H9 (cell line): ENCODE measurements at places on chromosomes 12 and 14.
A peak's percentile ranks its signal among the peaks of the same experiment; 100 is the strongest.

GRCh38 chr14:105067140-105067968 lies 2.1 kb upstream of the GPR132 start:
- no peak for DNase-seq

GRCh38 chr12:27229367-27229766 lies 14.7 kb upstream of the STK38L start:
- no peak for DNase-seq

DNA sequence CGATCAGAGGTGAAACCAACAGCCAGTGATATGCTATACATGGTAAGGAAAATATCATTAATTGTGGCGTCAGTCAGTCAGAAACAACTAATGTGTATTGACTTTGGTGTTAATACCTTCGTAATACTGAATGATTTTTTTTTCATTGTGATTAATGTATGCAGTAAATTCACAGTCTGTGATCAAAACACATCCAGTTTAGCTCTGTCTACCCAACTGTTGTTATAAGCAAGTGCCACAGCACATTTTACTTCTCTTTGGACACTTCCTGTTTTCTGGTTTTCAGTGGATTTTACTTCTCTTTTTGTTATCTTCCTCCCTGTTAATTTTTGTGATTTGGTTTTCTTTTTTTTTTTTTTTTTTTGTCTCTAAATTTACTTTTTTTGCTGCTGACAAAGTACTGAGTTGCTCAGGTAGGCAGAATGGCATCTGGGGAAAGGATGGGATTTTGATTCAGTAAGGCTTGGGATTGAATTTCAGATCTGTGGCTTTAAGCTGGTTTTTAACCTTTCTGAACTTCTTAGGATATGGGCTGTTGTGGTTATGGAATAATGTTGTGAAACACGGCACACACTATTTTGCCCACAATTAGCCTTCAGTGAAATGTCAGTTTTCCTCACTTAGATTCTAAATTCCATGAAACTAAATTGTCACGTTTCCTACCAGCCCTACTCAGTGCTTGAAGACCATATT lies 604 bp downstream of the GLIPR1 start:
- DNase-seq: no peak

DNA sequence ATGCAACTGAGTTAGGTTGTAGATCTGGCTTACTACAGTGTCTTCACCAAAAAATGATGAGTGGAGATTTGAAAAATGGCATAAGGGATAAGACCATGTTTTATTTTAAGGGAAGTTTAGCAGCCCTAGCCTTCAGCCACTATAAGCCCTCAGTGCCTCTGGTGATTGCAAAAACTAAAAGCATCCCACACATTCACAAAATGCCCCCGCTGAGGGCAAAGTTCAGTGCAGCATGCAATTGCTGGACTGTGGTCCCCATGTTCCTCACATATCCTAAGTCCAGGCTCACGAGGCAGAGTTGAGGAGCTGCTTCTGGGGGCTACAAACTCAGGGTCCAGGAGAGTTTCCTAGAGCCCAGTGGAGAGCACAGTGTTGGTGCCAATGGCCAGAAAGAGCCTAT lies 29.6 kb upstream of the NCOR2 start:
- DNase-seq: no peak

DNA sequence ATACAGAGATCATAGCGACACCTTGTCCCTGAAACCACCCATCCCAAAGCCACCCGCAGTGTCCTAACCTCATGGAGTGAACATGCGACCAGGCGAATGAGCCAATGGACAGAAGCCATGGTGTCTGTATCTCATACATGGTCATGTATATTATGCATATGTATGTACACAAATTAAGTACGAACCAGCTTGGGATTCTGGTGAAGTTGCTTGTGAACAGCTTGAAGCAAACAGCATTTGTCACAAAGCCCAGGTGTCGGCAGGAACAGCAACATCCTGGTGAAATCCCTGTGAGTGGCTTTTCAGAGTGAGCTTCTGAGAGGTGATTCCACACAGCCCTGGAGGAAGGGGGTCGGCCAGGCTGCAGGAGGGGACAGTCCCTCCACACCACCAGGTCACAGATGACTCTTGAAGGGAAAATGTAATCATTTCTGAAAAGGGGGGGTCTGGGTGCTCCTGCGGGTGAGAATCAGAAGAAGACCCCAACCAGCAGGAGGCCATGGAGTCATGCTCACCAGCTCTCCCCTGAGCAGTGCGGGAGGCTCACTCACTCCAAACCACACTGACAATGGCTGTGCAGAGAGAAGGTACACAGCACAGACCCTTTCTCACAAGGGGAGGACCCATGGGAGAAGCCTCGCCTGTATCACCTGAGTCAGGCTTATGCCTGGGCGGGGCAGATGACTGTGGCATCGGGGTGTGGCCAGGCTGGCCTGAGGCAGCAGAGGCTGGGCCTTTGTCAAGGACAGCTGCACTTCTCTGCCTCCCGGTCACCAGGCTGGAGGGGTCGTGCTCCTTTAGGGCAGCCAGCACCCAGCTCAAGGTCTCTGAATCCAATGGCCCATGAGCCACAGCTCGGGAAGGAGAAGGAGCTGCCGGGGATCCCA lies 14.3 kb downstream of the CHGA start:
- no peak for DNase-seq

- peak; percentile 58 for DNase-seq
Observed at GRCh38 chr14:67722293-67722692, 20.6 kb downstream of the RDH12 start.

- DNase-seq: no peak
Observed at GRCh38 chr12:58596381-58596780, 323.9 kb downstream of the LRIG3 start.

DNA sequence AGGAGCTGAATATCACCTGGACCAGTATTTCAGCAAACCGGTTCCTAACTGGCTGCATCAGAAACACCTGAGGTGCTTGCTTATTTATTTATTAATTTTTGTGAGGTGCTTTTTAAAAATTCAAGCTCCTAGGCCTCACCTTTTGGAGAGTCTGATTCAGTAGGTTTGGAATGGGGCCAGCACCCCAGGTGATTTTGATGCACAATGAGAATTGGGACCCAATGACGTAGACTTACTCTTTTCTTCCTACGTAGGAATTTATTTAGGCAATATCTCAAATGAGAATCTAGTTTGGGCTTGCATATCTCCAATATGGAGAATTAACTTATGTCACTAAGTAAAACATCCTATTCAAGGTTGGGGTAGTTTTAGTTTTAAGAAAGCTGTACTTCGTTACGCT lies 7.3 kb downstream of the YEATS4 start:
- DNase-seq: no peak

DNA sequence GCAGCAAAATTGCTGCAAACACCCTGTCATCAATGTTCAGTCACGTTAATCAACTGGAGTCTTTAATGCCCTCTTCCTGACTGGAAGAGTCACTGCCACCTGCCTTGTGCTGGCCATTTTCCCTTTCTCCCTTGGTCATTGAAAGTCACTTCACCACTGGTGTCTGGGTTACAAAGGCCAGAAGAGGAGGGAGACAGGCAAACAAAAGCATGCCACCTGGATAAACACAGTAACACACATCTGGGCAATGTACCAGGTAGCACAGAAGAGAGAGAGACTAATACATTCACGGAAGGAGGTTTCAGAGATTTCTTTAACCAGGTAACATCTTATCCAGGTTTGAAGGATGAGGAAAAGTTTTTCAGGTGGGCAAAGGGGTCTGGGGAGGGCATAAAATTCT lies 32.7 kb downstream of the GPHB5 start:
- DNase-seq: no peak

DNA sequence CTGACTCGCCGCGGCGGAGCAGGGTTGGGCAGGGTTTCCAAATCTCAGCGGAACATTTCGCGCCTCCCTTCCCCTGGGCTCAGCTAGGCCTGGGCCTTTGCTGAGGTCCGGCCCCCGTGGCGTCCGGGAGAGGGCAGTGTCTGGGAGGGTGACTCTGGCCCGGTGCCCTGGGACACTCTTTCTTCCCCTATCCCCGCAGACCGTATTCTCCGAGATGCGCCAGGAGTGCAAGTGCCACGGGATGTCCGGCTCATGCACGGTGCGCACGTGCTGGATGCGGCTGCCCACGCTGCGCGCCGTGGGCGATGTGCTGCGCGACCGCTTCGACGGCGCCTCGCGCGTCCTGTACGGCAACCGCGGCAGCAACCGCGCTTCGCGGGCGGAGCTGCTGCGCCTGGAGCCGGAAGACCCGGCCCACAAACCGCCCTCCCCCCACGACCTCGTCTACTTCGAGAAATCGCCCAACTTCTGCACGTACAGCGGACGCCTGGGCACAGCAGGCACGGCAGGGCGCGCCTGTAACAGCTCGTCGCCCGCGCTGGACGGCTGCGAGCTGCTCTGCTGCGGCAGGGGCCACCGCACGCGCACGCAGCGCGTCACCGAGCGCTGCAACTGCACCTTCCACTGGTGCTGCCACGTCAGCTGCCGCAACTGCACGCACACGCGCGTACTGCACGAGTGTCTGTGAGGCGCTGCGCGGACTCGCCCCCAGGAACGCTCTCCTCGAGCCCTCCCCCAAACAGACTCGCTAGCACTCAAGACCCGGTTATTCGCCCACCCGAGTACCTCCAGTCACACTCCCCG lies 3.0 kb downstream of the WNT1 start:
- no peak for DNase-seq

GRCh38 chr12:73240110-73240509 lies 967.9 kb downstream of the TRHDE start:
- DNase-seq: no peak

DNA sequence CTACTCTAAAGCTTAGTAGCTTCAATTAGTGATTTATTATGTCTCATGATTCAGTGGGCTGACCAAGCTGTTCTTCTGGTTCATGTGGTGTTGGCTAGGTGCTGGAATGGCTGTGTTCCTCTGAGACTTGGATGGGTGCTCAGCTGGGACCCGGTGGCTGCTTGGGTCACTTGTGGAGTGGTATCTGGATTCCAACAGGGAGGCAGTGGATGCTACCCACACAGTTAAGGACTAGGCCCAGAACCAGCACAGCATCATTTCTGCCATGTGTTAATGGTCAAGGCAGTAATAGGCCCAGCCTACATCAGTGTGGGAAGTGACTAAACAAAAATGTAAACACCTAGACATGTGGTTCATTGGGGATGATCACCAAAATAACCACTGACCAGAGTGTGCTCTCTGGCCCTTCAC lies 72.2 kb downstream of the FGD4 start:
- no peak for DNase-seq

- DNase-seq: no peak
Observed at GRCh38 chr12:130200445-130200844, 38.2 kb downstream of the FZD10 start.

GRCh38 chr12:108131657-108132126 lies 2.6 kb downstream of the WSCD2 start:
- no peak for DNase-seq

DNA sequence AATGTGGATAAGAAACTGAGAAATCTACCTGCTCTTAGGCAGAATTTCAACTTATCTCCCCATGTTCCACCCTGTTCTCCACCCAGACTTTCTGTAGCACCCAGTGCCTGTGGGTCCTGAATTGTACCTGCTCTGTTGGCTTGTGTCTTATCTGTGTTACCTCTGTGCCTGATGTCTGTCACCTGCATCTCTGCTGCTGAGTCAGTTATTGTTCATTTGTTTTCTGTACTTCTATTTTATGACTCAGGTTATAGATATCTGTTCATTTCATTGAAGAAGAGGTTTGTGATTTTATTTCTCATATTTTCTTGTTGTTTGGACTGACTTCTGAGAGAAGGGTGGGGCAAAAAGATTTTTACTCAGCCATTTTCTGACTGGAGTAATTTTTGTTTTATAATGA lies 11.7 kb downstream of the SOCS4 start:
- no peak for DNase-seq
